ENCODE measurements at places on chromosomes 7 and 10.

DNA sequence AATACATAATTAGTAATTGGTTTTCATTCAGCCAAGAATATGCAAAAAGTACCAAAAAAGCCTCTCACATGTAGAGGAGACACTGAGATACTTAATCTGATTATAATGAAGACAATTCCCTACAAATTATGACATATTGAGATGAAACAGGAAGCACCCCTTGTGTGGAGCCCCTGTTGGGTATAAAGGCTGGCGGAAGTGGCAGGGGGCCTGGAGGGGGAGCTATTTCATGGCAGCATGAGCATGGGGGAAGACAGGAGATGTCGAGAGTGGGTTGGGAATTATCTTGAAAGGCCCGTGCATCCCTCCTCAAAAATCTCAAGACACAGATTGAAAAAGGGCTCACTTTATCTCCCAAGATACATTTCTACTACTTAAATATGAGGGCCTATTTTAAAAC is 96.9 kb downstream of the PIP4K2A start:
- DNase-seq, result no peak

DNA sequence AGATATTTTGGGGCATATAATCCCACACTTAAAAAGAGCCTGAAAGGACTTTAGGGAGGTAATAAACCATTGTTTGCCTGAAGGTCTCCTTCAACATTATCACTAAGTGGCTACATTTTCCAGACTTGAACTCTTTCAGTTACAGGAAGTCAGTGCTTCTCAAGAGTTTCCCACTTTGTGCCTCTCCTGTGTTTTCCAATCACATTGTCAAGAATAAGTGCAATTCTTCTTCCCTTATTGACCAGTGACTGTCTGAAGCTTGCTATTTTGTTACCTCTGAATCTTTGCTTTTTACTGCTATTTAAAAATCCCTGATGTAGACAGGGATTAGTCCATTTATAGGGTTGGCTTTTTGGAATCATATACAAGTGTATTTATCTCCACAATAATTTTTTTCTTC is 346.7 kb upstream of the ANKRD30A start:
- no peak for DNase-seq

DNA sequence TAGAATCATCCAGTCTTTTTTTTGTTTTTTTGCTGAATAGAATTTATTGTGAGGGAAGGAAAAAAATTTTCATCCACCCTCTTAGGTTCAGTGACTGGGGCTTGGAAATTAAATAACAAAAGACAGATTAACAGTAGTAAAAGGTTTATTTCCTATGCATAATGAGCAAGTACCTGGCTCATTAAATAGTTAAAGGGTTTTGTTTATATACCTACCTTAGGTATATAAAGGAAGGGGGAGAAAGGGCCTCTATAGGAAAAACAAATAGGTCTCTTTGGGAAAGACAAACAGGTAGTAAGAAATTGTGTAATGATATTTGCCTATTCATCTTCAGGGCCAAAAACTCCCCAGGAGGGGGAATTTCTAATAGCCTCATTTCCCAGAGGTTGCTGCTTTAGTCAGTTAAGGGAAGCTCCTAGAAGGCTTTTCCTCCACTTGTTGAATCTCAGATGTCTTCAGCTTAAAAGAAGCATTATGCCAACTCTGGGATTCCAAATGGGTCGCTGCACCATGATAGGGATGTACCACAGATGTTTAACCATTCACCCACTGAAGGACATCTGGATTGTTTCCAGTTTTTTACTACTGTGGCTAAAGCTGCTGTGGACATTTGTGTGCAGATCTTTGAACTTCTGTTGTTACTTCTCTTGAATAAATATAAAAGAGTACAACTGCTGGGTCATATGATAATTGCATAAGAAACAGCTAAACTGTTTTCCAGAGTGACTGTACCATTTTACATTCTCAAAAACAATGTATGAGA is 11.3 kb downstream of the ACADSB start:
- no peak for DNase-seq

DNA sequence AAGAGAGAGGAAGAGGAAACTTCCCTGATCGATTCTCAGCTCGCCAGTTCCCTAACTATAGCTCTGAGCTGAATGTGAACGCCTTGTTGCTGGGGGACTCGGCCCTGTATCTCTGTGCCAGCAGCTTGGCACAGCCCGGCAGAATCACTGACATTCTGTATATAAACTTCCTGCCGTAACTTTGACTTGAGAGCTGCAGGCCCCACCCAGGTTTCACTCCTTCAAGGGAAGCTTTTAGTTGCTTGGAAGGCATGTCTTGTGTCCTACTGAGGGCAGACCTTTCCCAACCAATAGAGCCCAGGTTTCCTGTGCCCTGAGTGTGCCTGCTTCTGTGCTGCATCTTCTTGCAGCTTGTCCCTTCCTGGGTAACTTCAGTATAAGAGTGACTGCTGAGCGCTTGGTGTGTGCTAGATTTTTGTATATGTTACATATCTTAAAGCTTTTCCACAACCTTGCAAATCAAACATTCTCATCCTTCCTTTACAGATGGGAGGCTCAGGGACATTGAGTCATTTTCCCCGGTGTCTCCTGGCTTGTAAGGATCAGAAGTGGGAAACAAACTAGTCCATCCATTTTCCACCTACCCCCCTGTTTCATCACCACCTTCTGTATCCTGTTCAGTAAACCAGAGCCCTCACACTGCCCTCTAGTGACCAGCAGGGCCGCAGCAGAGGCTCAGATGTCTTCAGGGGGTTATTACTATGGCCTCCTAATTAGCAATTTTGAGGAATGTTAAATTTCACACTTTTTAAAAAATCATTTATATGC is 225.2 kb upstream of the PRSS58 start:
- peak; percentile 37 for DNase-seq

DNA sequence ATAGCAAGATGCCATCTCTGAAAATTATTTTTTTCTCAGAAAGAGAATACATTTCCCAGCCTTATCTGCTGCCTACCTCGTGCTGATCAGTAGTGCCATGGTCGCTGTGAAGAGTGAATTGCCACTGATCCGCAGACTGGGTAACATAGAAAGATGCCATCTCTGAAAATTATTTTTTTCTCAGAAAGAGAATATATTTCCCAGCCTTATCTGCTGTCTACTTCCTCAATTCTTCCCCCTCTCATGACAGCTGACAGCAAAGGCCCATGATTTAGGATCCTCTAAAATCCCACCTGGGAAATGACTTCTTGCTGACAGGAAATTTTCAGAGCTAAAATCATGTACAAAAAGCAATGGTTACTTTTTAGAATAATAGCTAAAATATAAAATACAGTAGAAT is 92.5 kb upstream of the AHR start:
- DNase-seq, result no peak
